ENCODE measurements at places on chromosomes 13 and 19.

GRCh38 chr13:102295316-102296048 is 106.4 kb downstream of the FGF14 start:
- no peak for DNase-seq

DNA sequence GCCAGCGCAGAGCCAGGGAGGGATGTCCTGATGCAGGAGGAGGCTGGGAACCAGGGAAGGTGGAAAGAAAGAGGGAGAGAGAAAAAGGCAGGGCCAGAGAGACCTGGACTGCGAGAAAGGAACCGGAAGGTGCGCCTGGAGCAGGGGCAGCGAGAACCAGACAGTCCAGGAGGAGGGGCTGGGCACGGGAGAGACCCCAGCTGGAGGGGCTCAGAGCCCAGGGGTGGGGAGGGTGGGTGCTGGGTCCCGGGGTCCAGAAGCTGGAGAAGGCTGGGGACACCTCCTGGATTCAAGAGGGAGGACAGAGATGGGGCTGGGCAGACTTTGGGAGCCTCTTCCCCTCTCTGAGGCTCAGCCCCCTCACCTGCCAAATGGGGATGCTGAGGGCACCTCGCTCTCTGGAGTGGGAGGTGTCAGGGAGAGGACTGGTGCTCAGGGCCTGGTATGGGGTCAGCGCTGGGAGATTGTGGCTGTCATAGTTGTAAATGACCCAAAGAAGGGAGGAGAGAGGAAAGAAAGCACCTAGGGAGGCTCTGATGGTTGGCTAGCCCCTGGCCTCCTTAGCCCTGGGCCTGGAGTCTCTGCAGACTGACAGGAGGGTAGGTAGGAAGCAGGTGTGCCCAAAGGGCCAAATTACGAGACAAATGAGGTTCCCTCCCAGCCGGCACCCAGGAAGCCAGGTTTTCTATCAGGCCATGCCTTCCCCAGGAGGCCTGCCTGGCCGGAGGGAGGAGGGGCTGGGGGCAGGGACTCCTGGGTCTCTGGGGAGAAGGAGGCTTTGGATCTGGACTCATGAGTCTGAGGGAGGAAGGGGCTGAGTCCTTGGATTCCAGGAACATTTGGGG is 1.3 kb upstream of the SPACA6 start:
- no peak for DNase-seq

DNA sequence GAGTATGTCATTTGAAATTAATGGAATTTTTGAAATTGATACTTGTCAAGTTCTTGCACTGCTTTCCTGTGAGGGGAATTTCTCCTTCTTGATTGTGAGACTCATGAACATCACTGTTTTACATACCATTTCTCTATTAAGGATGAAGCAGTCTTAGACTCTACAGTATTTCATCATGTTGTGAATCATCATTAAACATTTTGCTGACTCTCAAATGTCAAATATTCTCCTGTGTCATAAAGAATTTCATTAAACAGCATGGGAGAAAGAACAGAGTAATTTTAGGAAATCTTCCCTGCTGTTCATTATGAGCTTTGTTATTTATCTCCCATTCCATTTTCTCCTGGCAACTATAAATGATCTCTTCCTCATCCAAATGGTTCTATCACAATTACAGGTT is 729.0 kb downstream of the PCDH9 start:
- no peak for DNase-seq

- DNase-seq: no peak
Observed at GRCh38 chr13:76293346-76293745, 592.9 kb downstream of the KCTD12 start.

All from tibial artery (tissue), 4 donors.